ENCODE measurements at places on chromosomes 12 and 14.
A peak's percentile ranks its signal among the peaks of the same experiment; 100 is the strongest.

GRCh38 chr12:979349-979748 lies 11.7 kb upstream of the ERC1 start:
- no peak for DNase-seq

GRCh38 chr12:63844391-63845341 lies at the start of gene SRGAP1:
SRGAP1 (plus strand) TSS chr12:63844700; CDS start chr12:63844817, 117 bp downstream.
- no peak for DNase-seq

GRCh38 chr14:81449576-81449975 lies 49.5 kb upstream of the STON2 start:
- no peak for DNase-seq

DNA sequence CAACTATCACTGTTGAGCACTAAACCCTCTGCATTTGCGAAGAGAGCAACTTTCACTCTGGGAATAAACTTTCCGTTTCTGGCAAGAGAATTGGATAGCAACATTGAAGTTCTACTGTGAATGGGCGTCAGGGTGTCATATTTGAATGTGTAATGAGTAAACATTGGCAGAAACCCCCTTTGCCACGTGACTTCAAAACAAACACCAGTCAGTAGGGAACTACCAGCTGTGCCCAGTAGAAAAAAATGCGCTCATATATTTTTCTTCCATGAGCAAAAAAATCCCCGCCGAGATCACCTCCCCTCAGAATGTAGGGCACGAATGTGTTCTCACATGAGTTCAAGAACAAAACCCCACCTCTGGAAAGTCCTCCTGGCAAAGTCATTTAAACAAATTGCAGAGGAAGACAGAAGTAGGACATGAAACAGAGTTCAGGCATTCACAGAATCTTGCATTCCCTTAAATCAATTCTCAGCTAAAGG lies 80.6 kb downstream of the BTG1 start:
- DNase-seq, result no peak

DNA sequence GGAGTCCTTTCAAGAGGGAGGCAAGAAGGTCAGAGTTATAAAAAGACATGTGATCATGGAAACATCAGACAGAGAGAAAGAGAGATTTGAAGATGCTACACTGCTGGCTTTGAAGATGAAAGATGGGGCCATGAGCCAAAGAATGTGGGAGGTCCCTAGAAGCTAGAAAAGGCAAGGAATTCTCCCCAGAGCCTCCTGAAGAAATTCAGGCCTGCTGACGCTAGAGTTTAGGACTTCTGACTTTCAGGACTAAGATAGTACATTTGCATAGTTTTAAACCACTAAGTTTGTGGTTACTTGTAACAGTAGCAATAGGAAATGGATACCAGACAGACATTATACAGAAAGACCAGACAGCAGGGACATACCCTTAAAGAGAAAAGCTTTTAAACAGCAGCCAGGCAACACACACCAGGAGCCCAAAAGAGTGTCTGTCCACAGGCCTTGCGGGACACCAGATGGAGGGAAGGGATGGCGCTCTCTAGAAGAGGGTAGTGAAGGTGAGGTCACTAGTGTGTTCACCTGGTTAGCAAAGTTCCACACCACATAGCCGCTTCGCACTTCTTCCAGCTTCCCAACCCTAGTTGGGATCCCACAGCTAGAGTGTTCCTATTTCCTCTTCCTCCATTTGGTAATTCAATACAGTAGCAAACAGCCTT lies 29.7 kb upstream of the CEBPE start:
- no peak for DNase-seq

GRCh38 chr12:25757037-25757665 lies 201.3 kb upstream of the RASSF8 start:
- DNase-seq, result no peak

- no peak for DNase-seq
Observed at GRCh38 chr12:52682938-52683574, 2.8 kb upstream of the KRT1 start.

DNA sequence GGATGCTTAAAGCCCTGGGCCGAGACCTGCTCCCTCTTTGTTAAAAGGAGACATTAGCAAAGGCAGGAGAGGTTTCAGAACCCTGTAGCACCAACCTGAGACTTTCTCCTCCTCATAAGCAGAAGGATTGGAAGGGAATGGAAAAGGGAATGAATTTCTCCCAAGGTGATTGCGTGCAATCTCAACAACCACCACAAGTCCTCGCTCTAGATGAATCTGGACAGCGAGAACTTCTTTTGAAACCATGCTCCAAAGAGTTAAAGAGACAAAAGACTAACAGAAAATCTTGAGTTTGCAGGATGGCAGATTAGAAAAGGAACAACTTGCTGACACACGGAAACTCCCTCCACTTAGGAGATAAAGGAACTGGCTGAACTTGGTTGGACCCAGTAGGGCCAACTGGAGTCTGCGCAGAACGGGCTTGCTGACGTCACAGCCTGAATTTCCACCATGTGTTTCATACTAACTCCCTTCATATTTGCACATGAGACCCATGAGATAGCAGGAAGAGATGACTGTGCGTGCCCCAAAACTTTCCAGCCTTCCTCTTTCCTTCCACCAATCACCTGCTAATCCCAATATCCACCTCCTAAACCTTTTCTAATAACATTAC lies 137.0 kb downstream of the PTPN11 start:
- no peak for DNase-seq

DNA sequence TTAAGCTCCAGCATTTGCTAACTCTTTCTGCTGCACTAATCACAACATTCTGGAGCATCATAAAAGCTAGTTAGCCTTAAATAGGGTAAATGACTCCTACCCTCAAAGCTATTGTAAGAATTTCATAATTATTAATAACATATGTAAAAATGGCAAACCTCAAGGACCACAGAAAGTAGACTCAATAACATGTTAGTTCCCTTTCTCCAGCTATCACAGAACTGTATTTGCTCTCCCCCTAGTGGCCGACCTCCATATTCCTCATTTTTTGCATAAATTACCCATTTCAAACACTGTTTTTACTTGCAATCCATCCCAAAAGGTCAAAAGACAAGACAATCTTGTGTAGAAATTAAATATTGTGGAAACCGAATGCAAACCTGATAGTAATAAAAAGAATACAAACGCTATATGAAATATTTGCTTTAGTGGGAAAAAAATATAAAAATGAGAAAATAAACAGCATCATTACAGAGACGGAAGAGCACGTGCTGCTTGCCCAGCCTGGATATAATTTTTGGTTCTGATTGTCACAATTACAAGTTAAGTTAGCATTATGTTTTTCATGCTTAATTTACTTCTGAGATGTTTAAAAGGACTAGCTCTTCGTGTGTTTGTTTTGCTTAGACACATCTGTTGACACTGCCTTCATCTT lies 97.9 kb downstream of the RERGL start:
- DNase-seq, result peak; percentile 12

DNA sequence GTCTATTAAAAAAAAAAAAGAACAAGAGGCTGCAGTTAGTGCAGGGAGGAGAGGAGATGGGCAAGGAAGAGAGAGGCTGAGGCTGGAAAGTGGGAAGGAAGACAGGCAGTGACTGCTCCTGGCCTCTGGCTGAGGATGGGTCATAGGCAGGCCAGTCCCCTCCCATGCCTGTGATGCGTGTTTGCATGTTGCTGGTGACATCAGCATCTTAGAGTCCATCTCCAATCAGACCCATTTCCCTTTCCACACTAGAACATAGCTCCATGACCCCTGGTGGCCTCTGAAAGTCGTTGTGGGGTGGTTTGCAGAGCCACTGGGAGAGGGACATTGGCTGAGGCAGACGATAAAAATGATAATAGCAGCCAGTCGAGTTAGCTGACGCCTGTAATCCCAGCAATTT lies 132.9 kb downstream of the PTPN11 start:
- DNase-seq, result no peak

GRCh38 chr14:94615823-94616570 lies 3.8 kb downstream of the SERPINA3 start:
- no peak for DNase-seq

GRCh38 chr12:88453323-88453722 lies 126.9 kb downstream of the KITLG start:
- DNase-seq, result no peak

DNA sequence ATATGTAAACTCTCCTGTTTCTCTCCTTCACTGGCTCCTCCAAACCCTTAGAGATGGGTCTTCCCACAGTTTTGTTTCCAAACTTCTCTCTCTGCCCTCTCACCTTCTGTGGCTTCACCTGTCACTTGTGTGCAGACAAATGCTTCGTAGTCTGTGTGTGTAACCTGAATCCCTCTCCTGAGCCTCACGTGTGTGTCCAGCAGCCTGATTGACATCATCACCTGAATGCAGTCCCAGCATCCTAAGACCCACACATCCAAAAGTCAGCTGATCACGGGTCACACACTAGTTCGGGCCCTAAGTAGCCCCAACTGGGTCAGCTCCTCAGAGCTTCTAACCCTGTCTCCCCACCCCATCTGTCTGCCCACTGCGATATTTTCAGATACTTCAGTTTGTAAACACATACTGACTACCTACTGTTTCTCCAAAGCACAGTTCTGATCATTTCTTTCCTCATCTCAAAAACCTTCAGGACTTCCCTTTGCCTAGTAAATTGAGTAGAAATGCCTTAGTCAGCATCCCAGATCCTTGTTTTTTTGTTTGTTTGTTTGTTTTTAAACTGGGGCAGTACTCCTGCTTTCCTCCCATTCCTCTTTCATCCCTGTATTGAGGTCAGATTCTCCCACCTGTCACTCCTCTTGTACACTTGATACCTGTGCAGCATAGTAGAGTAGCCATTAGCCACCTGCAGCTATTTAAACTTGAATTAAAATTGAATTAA lies 23.7 kb downstream of the FNTB start:
- DNase-seq, result no peak

DNA sequence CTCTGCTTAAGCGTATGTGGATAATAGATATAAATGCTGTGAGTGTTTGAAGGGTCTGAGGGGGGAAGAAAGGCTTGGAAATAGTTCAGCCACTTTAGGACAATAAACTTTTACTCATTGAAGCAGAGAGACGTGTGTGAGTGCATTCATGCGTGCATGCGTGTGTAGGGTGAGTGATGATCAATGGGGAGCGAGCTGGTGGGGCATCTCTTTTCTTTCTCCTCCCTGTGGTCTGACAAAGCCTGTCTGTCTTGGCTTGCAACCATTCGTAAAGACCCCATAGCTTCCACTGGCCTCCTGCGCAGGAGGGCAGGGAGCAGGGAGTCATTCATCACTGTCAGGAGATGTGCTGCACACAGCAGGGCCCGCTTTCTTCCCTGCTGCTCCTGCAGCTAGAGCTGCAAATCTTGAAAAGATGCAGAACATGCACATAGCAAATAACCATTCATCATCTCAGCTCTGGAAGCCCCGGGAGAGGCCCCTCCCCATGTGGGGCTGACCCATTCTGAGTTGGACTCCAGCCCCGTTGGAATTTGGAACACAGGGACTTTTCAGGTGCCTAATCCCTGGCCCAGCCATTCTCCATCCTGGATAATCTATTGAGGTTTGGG lies 223.2 kb downstream of the PPM1H start:
- DNase-seq, result peak; percentile 72

DNA sequence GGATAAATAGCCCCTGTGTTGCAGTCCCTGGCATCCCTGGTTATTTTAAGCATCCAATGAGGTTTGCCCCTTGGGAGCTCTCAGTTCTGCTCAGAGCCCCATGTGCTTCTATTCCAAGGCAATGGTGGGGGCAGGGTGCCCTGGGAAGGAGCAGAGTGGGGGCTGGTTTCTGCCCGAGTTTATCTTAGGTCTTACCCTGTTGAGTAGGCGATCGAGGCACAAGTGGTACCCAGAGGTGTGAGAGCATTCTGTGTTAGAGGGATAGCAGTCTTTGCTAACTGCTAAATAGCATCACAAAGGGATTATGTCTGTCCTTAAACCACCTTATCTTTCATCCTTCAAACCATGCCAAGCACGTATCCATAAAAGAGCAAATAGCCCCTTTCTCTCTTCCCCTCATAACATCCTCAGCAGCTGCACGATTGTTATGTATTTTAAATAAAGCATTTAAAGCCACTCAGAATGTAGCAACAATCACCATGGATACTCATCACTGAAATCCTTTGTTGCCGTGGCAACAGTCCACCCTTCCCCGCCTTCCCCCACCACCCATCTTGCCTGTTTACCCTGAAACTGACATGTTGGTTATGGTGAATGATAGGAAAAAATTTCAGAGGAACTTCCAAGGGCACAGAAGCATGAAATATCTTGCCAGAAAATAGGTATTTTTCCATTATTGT lies 139.3 kb downstream of the PTPN11 start:
- DNase-seq, result no peak

DNA sequence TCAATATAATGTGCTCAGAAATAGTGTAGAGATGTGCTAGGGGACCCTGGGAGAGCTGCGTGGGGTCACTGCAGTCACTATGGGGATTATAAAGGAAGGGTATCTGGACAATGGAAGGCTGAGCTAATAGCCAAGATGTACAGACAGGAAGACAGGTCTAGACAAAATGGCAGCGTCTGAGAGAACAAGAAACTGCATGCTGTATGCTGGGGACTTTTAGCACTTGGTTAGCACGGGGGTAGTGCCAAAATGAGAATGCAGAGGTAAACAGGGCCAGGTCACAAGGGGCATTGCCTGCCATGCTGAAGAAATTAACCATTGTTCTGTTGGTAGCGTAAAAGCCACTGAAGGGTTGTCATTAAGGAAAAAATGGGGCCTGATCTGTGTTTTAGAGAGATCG lies 308.2 kb downstream of the EMP1 start:
- no peak for DNase-seq

DNA sequence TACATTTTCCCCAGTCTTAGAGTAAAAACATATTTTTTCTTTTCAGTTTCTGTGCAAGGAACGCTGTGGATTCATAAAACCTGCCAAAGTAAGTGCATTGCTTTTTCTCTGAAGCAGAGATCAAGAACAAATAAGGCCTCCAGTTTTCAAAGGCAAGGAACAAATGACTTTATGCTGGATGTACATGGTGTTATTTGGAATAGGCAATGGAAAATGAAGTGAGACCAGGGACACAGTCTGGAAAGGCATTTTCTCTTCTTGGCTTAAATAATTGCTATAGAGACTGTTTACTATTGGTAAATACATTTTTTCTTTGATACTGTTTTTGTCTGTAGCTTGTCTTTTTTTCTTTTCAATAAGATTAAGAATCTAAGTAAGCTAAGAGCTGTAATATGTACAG lies 725.9 kb upstream of the MDGA2 start:
- no peak for DNase-seq

- DNase-seq, result no peak
Observed at GRCh38 chr12:100798286-100799160, 3.9 kb downstream of the ANO4 start.

- DNase-seq, result no peak
Observed at GRCh38 chr12:42871816-42872215, 282.3 kb upstream of the PRICKLE1 start.

DNA sequence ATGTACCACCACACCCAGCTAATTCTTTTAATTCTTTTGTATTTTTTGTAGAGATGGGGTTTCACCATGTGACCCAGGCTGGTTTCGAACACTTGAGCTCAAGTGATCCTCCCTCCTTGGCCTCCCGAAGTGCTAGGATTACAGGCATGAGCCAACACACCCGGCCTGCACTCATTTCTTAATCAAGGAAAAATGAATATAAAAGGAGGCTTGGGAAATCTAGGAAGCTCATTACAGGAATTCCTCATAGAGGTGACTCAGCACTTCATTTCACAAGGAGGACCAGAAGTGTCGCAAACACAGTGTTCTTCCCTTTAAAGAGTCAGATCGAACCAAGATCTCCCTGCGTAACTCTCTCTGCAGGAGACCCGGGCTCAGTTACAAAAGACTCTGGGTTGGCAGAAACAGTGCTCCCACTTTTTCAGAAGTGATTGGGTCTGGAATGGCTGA lies 30.3 kb downstream of the NFKBIA start:
- no peak for DNase-seq

Measured in NCI-H187 treated with DMSO at 0.1 percent for 48 hours (cell line).